ENCODE measurements at places on chromosomes 4 and X.

DNA sequence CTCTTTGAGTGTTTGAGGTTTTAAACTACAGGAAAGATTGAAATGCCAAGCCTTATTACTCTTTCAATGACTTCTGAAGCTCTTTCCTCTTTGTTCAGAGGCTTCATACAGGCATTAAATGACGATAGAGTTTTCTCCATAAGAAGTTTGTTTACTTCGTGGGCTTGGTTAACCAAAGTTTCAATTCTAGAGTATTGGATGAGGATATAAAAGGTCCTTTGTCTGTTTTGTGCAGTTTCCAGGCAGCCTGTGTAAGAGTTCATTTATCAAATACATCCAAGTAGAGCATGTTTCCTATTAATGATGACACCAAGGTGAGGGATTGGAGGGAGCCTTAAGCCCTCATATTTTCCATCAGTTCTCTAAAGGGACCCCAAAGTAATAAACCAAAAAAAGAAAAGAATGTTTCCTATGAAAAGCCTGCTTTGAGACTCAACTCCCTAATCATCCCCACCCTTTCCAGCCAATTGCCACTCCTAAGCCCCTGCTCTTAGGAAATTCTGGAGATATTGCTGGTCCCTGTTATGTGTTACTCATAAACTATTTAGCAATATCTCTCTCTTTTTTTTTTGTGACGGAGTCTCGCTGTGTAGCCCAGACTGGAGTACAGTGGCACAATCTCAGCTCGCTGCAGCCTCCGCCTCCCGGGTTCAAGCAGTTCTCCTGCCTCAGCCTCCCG lies 106.2 kb upstream of the IL13RA1 start:
- no peak for DNase-seq

DNA sequence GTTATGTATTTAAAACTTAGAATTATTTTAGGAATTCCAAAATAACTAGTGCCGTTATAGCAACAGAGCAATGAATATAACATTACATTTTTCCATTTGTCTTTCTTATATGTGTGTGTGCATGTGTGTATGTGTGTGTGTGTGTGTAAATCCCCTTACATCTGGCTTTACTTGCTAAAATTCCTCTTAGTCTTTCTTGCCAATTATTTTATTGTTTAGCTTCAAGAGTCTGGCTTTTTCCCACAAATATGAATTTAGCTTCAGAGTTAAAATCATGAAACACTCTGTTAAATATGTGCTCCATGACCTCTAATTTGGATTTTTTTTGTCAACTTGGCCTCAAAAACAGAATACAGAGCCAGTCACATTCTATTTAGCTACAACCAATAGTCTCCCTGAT lies 18.9 kb downstream of the FGF13 start:
- DNase-seq: no peak

GRCh38 chr4:142330311-142330710 lies 515.8 kb downstream of the INPP4B start:
- DNase-seq: no peak

DNA sequence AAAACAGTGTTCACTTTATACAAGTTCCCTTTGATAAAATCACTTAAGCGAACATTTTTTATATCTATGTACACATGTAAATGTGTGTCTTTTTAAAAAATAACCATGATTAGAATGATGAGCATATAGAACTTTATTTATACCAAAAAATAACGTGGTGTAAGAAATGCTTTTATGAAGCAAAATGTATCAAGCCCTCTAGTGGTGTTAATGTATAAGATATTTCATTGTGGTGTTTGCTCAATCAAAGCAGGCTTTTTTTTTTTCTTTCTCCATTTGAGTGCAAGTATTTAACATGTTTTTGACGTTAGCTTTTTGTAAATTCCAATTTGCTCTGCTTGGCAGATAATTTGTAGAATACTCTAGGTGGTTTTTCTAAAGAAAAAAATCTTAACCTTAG lies 2092.4 kb upstream of the TENM3 start:
- DNase-seq: no peak

GRCh38 chrX:20409991-20410390 lies 143.3 kb upstream of the RPS6KA3 start:
- no peak for DNase-seq

DNA sequence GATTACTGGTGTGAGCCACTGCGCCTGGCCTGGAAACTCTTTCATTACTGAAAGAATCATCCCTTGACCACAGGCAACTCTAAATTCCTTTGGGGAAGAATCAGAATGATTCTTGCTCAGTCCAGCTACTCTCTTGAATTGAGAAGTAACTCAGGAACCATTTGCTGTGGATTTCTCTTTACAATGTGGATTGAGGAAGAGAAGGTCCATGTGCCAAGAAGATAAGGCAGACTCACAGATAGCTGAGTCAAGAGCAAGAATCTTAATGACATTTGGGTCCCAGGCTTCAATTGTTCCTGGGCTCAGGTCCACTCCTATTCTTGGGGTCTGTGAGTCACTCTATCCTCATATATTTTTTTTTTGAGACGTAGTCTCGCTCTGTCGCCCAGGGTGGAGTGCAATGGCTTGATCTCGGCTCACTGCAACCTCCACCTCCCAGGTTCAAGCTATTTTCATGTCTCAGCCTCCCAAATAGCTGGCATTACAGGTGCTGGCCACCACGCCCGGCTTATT lies 6.2 kb upstream of the MGARP start:
- DNase-seq: no peak

GRCh38 chr4:138996090-138996489 lies 19.5 kb upstream of the NOCT start:
- no peak for DNase-seq
